ENCODE measurements at places on chromosomes 1 and 21.
A peak's percentile ranks its signal among the peaks of the same experiment; 100 is the strongest.

GRCh38 chr21:28418726-28419514, 573.8 kb downstream of the LTN1 start:
- no peak for DNase-seq

- no peak for DNase-seq
Observed at GRCh38 chr1:82927753-82928152, 1071.2 kb downstream of the TTLL7 start.

GRCh38 chr1:172656576-172656975, 2.3 kb upstream of the FASLG start:
- no peak for DNase-seq

DNA sequence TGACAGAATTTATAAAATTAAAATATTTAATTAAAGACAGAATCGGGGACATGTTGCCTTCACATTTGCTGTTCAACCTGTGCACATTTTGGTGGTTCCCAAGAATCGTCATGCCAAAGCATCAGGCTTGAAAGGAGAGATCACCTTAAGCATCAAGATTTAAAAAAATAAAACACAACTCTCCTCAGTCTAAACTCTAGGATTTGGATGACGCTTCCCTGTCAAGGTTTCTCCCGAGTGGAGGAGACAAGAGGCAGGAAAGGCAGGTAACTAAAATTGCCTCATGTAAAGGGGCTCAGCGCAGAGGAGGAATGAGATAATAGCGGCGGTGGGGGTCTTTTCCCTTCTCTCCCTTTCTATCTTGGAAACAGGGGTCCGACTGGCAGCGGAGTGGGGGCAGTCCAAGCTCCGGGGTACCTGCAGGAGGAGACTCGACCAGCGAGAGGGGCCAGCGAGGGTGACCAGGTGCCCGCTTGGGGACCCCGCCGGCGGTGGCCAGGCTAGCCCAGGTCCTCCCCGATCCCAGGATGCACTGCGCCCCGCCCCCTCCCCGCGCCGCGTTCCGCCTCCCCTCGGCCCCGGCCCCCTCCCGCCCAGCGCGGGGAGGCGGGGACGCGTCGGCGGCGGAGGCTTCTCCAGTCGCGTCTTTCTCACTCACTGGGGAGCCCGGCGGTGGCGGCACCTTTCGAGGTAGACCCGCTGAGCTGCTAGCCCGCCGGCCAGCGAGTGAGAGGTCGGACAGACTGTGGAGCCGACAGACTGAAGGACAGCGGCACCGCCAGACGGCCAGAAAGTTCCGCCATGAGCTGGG, at the start of gene FNBP1L:
Gene FNBP1L (plus strand): TSS at position 638 of the 811 bp plus-strand sequence. CDS start 164 bp downstream, at position 802.
- peak; percentile 43 for DNase-seq

DNA sequence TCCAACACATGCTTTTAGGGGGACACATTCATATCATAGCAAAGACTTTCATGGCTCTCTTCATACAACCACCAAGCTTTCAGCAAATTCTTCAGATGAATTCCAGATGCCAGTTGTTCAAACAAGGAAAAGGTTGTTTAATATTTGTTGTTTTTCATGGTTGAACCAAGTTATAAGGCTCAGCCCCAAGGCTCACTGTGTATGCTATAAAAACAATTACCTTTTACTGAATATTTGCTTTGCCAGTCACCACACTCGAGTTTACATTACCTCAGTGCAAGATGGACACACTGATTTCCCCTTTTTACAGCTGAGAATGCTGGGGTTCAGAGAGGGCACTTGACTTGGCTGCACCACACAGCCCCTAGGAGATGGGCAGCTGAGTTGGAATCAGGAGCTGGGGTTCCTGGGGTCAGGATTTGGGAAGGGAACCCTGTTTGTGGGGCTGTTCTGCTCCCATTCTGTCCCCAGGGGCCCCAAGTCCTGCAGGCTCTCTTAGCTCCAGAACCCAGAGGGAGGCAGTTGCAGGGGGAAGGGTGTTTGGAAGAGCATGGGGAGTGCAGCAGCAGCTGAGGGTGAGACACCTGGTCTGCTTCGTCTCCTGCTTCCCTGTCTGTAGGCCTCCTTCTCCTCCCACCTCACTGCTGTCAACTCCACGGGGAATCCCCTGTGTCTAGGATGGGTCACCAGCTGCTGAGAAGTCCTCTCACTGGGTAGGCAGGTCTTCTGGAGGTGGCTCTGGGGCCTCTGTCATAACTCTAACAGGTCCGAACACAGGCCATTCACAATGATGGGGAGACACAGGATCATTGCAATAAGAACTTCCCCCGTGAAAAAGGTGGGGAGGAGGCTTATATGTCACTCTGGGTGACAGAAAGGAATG, 12.8 kb upstream of the TMPRSS2 start:
- DNase-seq = no peak

- DNase-seq = no peak
Observed at GRCh38 chr21:29184037-29184436, 53.6 kb downstream of the MAP3K7CL start.

Measured in RCC 7860 (cell line).